ENCODE measurements at places on chromosomes 1 and 21.

DNA sequence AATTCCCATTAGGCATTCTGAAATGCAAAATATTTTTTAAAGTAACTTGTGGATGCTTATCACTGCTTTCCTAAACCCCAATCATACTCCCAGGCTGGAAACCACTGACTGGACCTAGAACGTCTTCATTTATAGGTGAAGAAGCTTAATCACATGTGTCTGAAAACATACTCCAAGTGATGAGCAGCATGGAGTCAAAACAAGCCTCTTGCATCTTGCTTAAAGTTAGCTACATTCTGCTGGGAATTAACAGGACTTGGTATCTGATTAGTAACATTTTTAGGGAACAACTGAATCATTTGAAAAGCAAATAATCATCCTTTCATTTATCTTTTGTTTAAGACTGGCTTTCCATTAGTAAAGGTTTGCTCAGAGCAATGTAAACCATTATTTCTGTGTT, 105.7 kb downstream of the AK5 start:
- no peak for DNase-seq

DNA sequence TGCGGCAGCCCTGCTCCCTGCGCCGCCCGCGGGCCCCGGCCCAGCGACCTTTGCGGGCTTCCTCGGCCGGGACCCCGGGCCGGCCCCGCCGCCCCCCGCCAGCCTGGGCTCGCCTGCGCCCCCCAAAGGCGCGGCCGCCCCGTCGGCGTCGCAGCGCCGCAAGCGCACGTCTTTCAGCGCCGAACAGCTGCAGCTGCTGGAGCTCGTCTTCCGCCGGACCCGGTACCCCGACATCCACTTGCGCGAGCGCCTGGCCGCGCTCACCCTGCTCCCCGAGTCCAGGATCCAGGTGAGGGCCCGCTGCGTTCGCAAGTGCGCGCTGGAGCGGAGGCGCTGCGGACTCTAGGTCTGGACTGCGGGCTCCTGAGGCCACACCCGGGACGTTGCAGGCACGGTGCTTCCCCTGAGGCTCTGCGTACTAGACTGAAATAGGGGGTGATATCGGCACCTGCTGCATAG, 351 bp downstream of the MIXL1 start:
- DNase-seq, result peak; percentile 38

DNA sequence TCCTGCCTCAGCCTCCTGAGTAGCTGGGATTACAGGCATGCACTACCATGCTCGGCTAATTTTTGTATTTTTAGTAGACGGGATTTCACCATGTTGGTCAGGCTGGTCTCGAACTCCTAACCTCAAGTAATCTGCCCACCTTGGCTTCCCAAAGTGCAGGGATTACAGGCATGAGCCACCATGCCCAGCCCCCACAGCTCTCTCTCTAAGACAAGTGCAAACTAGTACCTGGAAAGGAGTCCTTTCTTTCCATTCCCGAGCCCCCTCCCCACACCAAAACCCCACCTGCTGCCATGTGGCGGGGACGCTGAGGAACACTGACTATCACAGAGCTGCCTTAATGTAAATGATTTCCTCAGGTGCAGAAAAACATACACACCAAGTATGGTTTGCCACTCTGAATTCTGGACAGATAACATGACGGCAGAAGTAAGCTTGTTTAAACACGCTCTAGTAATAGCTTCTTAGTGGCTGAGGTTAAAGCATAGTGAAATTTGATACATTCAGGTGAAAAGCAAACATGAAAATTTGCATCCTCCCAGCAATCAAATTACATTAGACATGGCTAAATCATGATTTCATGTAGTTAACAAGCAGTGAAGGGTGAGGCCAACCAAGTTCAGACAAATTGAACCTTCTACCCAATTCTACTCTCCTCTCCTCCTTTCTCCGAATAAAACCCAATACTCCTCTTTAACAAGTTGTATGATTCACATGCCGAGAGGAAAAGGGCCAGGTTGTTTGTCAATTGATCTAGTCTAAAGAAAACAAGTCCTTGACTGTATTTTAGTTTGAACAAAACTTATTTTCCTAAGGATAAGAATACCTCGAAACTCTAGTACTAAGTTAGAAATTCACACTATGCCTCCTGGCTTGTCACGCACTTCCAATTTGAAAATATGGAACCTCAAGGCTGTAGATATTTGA, 19.8 kb downstream of the ERRFI1 start:
- no peak for DNase-seq

DNA sequence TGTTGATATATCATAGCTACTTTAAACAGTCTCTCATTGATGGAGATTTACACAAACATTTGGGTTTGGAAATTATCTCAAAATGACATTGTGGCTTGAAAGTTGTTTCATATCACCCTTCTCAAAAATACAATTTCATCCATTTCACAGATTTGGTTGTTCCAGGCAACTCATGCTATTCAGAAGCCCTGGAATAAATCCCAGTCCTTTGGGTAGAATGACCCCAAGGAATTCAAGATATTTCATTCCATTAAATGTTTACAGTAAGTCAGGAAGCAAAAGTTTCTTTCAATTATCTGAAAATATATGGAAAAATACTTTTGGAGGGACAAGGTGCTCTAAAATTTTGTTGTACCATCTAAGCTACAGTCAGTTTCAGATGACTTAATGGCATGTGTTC, 27.1 kb downstream of the MPZL1 start:
- no peak for DNase-seq

DNA sequence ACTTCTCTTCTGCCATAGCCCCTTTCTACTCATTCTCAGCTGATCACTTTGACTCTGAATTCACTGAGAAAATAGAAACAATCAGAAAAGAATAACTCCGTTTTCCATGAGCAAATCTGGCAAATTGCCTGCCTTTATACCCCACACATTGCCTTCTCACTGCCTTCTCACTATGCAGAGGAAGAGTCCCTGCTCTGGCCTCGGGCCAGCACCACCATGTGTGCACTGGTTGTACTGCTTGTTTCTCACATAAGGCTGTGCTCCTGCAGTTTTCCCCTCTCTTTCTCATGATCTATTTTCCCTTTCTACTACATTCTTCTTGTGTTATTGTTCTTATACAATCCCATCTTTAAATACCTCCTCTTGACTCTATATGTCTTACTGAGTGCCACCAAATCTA, 2.3 kb upstream of the HMGCS2 start:
- DNase-seq, result no peak

GRCh38 chr1:168918860-168919741, 187.4 kb upstream of the ATP1B1 start:
- DNase-seq, result no peak
